ENCODE measurements at places on chromosomes 13 and 19.
A peak's percentile ranks its signal among the peaks of the same experiment; 100 is the strongest.

- no peak for DNase-seq
These were observed 344.6 kb downstream of the DNAJC15 start for GRCh38 chr13:43368003-43368402.

DNA sequence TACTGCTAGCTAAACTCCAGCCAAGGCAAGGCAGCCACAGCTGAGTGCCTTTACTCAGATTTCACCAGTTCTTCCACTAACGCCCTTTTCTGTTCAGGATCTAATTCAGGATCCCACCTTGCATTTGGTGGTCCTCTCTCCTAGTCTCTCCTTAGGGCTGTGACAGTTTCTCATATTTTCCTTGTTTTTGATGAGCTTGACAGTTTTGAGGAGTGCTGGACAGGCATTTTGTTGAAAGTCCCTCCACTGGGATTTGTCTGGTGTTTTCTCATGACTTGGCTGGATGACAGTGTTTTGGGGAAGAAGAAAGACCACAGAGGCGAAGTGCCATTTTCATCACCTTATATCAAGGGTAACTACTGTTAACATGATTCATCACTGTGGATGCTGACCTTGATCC lies 162.3 kb upstream of the TSC22D1 start:
- no peak for DNase-seq

DNA sequence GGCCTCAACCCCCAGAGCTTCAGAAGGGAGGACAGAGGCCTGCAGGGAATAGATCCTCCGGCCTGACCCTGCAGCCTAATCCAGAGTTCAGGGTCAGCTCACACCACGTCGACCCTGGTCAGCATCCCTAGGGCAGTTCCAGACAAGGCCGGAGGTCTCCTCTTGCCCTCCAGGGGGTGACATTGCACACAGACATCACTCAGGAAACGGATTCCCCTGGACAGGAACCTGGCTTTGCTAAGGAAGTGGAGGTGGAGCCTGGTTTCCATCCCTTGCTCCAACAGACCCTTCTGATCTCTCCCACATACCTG lies 969 bp upstream of the CEACAM5 start:
- no peak for DNase-seq

- no peak for DNase-seq
These were observed 1427.0 kb upstream of the MIR17HG start for GRCh38 chr13:89920461-89920860.

DNA sequence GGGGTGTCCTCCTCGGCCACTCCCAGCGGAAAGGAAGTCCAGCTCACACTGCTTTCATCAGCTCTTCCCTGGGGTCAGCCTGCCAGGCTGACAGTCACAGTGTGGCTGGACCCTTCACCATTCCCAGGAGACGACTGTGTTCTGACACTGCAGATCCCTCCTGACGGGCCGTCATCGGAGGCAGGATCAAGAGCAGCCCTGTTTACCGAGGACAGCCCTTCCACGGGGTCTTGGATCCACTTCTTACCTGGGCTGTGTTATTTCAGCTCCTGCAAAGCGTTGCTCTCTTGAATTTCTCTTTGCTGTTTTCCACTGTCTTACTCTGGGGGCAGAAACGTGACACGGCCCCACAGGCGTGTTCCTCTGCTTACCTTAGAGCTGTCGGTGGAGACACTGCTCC lies 149.9 kb upstream of the SOX1 start:
- DNase-seq: no peak

DNA sequence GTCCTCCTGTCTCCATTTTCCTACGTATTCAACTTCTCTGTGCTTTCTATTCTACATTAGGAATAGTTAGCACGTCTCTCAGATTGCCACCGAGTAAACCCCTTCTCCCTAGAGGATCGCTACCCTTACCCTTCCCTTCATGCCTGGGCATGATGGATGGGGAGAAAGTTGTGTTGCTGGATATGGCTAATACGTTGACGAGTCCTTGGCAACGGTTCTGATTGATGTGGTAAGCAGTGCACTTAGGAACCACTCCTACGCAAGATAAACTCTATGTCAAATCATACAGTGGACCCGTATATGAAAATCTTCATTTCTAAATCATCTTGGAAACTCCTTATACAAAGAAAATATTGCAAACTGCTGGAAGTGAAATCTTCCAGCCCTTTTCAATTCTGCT lies 224.5 kb downstream of the EFNB2 start:
- no peak for DNase-seq

GRCh38 chr19:42394751-42395150 lies 4.7 kb upstream of the CNFN start:
- no peak for DNase-seq

- DNase-seq: no peak
These were observed 3.8 kb upstream of the JUNB start for GRCh38 chr19:12787458-12787857.

GRCh38 chr13:70253834-70254233 lies 145.6 kb upstream of the KLHL1 start:
- no peak for DNase-seq

- DNase-seq: no peak
These were observed 6.4 kb downstream of the LHB start for GRCh38 chr19:49010453-49010852.

- DNase-seq: no peak
These were observed 502.7 kb downstream of the UQCRFS1 start for GRCh38 chr19:28710278-28710677.

DNA sequence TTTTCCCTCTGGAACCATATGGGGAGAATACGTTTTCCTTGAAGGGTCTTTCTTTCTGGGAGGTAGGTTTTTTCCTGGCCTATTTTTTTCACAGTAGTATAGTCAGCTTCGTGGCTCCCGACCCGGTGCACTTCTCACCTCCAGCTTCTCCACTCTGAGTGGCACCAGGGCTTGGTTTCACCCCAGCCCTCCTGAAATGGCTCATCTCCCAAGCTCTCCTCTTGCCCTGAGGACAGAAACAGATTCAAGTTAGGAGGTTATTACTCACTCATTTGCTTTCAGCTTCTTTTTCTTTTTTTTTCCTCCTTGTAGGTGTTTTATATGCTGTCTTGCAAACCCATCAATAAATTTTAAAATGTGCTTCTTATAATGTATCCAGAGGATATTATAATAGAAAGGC lies 199.3 kb downstream of the RFC3 start:
- DNase-seq: no peak

DNA sequence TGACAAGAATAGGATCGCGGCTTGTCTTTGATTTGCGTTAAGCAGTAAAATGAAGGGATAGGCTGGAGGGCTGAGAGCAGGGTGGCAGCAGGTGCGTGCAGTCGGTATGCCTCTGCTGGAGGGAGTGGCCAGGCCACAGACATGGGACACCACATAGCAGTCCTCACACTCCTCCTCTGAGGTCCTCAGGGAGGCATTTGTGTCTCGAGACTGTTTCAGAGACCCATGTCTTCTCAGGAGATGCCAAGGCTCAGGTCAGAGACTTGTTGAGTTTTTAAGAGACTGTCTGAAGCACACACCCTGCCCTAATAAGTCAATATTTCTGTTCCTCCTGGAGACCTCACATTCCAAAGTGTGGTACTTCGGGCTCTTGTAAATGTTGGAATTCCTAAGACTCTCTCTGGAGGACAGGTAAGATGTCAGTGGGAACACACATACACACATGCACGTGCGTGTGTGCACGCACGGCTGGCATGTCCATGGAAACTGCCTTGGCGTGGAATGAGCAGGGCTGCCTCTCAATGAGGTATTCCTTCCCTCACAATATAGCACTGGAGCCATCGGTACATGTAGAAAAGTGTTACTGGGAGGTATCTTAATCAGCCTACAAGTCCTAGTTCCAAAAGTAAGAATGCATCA lies 46.4 kb downstream of the COL4A2 start:
- DNase-seq: no peak

GRCh38 chr19:50694815-50695145 lies 24.8 kb downstream of the SHANK1 start:
- no peak for DNase-seq

- peak; percentile 89 for DNase-seq
These were observed 2.2 kb upstream of the TSPAN16 start for GRCh38 chr19:11293433-11294389.

DNA sequence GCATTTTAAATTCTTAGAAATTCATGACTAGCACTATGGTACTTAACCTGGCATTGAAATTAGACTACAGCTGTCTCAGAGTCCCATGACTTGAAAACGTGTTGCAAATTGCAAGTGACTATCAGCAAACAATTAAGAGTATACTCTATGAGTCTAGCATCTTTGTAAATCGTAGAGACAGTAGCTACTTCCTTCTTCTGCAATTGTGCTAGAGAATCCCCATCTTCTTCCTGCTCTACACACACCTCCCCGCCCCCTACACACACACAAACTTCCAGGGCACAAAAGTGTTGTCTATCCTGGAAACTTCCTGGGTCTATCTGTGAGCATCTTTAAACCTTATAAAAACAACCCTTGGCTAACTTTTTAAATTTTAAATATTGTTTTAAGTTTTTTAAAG lies 35.2 kb upstream of the MIR17HG start:
- DNase-seq: no peak

GRCh38 chr13:89072979-89073378 lies 1401.8 kb downstream of the SLITRK5 start:
- DNase-seq: no peak

GRCh38 chr19:17861542-17862402 lies 2.1 kb downstream of the RPL18A start:
- DNase-seq: no peak

DNA sequence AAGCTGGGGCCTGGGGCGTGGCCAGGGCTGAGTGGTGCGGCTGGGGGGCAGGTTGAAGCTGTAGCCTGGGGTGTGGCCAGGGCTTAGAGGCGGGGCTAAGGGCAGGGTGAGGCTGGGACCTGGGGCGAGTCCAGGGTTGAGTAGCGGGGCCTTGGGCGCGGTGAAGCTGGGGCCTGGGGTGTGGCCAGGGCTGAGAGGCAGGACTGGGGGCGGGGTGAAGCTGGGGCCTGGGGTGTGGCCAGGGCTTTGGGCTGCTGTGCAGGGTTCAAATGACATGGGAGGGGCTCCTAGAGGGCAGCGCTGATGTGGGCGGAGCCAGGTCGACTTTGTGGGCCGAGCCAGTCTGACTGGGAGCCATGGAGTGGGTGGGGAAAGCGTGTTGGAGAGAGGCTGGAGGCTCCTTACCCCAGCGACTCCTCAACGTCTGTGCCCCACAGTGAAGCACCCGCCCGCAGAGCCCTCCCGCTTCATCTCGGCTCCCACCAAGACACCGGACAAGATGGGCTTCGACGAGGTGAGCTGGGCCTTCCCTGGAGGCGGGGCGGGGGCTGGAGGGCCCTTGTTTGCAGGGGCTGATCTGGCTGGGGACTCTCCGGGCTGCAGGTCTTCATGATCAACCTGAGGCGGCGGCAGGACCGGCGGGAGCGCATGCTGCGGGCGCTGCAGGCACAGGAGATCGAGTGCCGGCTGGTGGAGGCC lies 21.5 kb downstream of the COLGALT1 start:
- no peak for DNase-seq

- DNase-seq: no peak
These were observed 31.9 kb upstream of the FLT1 start for GRCh38 chr13:28526876-28527275.

DNA sequence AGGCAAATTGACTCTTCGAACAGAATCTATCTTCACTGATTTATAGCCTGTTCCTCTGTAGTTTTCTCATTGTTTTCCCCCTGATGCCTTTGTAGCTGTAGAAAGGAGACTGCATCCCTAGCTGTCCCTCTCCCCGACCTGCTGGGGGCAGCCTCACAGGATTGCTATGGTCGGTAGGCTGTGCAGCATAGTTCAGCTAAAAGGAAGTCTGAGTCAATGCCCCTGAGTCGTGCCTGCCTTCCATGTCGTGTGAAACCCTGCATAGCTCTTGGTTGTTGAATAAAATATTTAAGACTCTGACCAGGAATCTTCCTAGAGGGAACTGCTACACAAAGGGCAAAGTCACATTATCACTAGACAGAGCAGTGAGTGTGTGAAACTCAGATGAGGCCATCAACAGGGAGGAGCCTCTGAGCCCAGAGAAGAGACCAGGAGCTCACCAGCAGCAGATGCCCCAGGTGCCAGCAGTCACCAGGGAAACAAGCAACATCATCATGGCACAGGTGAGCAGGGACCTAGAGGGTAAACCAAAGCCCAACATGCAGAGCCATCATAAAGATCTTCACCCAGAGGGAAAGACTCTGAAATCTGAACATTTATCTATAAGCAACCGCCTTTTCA lies 108.4 kb upstream of the NBEA start:
- DNase-seq: no peak

DNA sequence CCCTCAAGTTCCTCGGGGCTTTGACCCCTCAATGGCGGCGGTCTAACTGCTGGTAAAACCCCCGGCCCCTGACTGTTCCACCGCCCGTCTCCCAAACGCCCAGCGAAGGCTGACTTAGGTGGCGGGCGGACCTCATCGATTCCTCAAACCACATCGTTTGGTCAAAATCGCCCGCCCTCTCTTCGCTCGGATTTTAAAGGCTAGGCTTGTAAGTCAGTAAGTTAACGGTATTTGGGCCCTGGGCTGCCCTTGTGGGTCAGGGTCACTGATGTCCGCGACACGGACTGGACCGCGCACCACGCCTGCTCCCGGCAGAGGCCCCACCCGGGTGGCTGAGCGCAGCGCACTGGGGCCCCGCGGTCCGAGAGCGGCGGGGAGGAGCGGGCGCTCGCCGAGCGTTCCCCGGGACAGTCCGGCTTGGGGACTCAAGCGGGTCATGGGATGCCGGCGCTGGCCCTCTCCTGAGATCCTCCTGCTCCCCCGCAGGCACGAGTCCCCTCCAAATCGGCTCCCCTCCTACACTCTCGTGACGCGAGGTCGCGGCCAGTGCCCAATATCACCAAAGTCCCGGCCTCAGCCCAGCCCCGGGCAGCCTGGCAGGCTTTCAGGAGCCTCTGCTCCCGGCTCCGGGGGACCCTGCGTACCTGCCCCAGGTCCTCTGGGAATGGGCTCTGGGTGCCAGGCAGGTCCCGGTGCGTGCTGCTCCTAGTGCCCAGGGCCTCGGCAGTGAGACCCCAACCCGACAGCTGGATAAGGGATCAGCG lies 1.0 kb downstream of the FLT1 start:
- DNase-seq: no peak

DNA sequence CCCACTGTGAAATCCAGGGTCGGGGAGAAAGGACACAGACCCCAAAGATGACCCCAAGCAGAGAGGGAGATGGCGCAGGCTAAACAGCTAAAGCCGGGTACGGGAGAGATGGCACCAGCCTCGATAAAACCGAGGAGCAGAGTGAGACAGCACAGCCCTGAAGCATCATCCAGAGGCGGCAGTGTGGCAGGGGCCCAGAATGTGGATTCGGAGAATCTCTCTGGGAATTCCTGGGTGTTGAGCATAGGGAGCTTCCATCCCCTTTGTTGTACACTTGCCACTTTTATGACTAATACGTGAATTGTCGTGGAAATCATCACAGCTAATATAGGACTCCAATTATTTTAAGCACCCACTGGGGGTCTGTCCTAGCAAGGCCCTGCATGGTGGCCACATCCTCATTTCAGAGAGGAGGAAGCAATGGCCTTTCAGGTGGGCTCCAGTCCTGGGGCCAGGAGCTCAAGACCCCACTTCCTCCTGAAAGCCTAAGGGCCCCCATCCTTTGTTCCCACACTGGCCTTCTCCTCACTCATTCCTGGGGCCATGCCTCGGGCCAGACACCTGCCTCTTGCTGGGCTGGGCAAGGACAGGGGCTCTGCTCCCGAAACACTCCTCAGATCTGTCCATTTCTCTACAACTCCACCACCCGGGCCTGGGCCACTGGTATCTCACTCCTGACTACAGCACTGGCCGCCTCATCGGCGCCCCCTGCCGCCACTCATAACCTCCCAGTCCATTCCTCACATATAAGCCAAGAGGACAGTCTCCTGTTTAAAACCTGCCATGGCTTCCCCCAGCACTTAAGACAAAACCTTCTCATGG lies 29.3 kb upstream of the ATP1A3 start:
- no peak for DNase-seq

- DNase-seq: no peak
These were observed 110.1 kb downstream of the FGF14 start for GRCh38 chr13:102291587-102292218.

- DNase-seq: no peak
These were observed 15.9 kb upstream of the ZNF254 start for GRCh38 chr19:24071078-24071477.
